GM23248 (cell line): ENCODE measurements at places on chromosomes 16 and 17. TPM values are rescaled to one million over a fixed set of nuclear protein-coding genes. Genes with fewer than 3 reads are reported as not detected.
A peak's percentile ranks its signal among the peaks of the same experiment; 100 is the strongest.

The OTOP2 gene
- total RNA-seq = not detected in 2 replicates

The C16orf96 gene
- not detected in 2 replicates for total RNA-seq

The CSNK2A2 gene
- total RNA-seq = 13.2 and 16.6 TPM in 2 replicates

The SLC12A3 gene
- not detected in 2 replicates for total RNA-seq

The TMEM88 gene
- total RNA-seq = not detected in 2 replicates

The C1QTNF8 gene
- total RNA-seq = not detected in 2 replicates

- no peak for DNase-seq
- H3K27me3 ChIP-seq = no peaks in the 10 kb centered on the region
- peaks cover 18% of the 10 kb centered on the region for H3K4me1 ChIP-seq
- no peak overlapping the region for H3K27ac ChIP-seq
- no peaks in the 10 kb centered on the region for H3K36me3 ChIP-seq
These were observed 21.1 kb downstream of the FOXN1 start for GRCh38 chr17:28527181-28527681.

GRCh38 chr17:29582772-29583171, 6.7 kb downstream of the GIT1 start:
- H3K27ac ChIP-seq = no peak overlapping the region
- H3K27me3 ChIP-seq = no peaks in the 10 kb centered on the region
- no peaks in the 10 kb centered on the region; the same call in 1 of the 2 replicates for H3K36me3 ChIP-seq
- no peak for DNase-seq
- H3K4me3 ChIP-seq = no peak overlapping the region
- peaks cover 9% of the 10 kb centered on the region for H3K4me1 ChIP-seq

DNA sequence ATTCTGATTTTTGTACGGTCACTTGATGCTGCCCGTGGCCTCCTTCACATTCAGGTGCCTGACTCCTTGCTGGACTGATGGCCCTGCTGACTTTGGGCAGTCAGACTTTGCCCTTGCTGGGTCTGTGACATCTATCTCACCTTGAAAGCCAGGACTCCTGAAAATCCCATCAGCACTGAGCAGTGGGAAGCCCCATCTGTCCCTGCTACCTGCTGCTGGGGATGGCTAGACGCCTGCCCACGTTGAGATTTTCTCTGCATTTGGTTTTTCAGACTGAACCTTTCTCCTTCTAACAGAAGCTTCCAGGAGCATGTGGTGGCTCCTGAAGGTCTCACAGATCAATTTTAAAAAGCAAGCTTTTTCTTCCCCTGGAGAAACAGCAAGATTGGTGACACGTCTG, 10.2 kb upstream of the ZNF18 start:
- no peak for DNase-seq
- no peak overlapping the region for H3K27ac ChIP-seq
- H3K36me3 ChIP-seq = no peaks in the 10 kb centered on the region
- H3K27me3 ChIP-seq = no peaks in the 10 kb centered on the region
- no peak overlapping the region for H3K4me3 ChIP-seq
- H3K4me1 ChIP-seq = no peaks in the 10 kb centered on the region

GRCh38 chr17:27631897-27632725, 1.1 kb downstream of the LGALS9 start:
- H3K4me1 ChIP-seq = peaks cover 17% of the 10 kb centered on the region
- no peaks in the 10 kb centered on the region for H3K27me3 ChIP-seq
- DNase-seq = no peak

GRCh38 chr16:27426423-27427408, 24.7 kb downstream of the IL21R start:
- H3K27ac ChIP-seq = peak overlapping the region; percentile 49
- H3K27me3 ChIP-seq = no peaks in the 10 kb centered on the region
- peaks cover under 1% of the 10 kb centered on the region; the same call in 1 of the 2 replicates for H3K4me1 ChIP-seq
- no peak overlapping the region for H3K4me3 ChIP-seq
- peak; percentile 94 for DNase-seq
- no peaks in the 10 kb centered on the region for H3K36me3 ChIP-seq

DNA sequence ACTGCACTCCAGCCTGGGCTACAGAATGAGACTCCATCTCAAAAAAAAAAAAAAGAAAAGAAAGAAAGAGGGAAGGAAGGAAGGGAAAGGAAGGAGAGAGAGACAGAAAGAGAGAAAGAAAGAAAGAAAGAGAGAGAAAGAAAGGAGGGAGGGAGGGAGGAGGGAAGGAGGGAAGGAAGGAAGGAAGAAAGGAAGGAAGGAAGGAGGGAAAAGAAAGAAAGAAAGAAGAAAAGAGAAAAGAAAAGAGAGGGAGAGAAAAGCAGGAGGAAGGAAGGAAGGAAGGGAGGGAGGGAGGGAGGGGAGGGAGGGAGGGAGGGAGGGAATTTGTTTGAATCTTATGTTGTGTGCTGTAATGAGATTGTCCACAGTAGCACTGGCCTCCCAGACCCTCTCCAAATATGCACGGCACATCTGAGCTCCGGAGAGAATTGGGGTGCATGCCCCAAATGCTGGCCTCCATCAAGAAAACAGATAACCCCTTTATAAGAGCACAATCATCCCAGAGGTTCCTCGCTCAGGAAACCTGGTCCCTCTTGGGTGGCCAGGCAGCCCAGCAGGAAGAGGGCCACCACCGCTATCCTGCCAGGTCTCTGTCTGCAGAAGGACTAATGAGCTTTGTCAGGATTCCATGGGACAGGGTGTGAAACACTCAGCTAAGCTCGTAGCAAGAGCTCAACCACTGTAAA, 8.8 kb upstream of the EIF1 start:
- peak overlapping the region; percentile 87 for H3K27ac ChIP-seq
- no peak for DNase-seq
- H3K4me1 ChIP-seq = peaks cover 16% of the 10 kb centered on the region
- H3K36me3 ChIP-seq = no peaks in the 10 kb centered on the region
- H3K27me3 ChIP-seq = no peaks in the 10 kb centered on the region

GRCh38 chr16:6335072-6335471, 997.6 kb upstream of the RBFOX1 start:
- peak; percentile 3 for DNase-seq
- no peak overlapping the region for H3K27ac ChIP-seq
- H3K36me3 ChIP-seq = no peaks in the 10 kb centered on the region
- H3K4me1 ChIP-seq = no peaks in the 10 kb centered on the region
- H3K27me3 ChIP-seq = no peaks in the 10 kb centered on the region
- H3K4me3 ChIP-seq = no peak overlapping the region

- no peak for DNase-seq
- no peaks in the 10 kb centered on the region for H3K36me3 ChIP-seq
- no peak overlapping the region for H3K4me3 ChIP-seq
- 0 out of 2 replicates have a peak, but pooled peaks cover 2% of the 10 kb centered on the region for H3K4me1 ChIP-seq
- H3K27me3 ChIP-seq = no peaks in the 10 kb centered on the region
- no peak overlapping the region for H3K27ac ChIP-seq
These were observed 10.6 kb downstream of the KSR1 start for GRCh38 chr17:27466743-27467375.

- DNase-seq = no peak
- no peak overlapping the region for H3K4me3 ChIP-seq
- H3K36me3 ChIP-seq = no peaks in the 10 kb centered on the region
- H3K27me3 ChIP-seq = no peaks in the 10 kb centered on the region
These were observed 109.6 kb downstream of the CLEC16A start for GRCh38 chr16:11053916-11054460.

GRCh38 chr16:31875112-31875803, 1.7 kb downstream of the ZNF267 start:
- H3K4me3 ChIP-seq = peak overlapping the region; percentile 94
- H3K36me3 ChIP-seq = no peaks in the 10 kb centered on the region
- peaks cover 34% of the 10 kb centered on the region for H3K4me1 ChIP-seq
- peak overlapping the region; percentile 94 for H3K27ac ChIP-seq
- peak; percentile 83 for DNase-seq
- H3K27me3 ChIP-seq = no peaks in the 10 kb centered on the region

GRCh38 chr17:64041912-64042311, 21.5 kb upstream of the ICAM2 start:
- no peaks in the 10 kb centered on the region; the same call in 1 of the 2 replicates for H3K36me3 ChIP-seq
- no peak for DNase-seq
- no peak overlapping the region for H3K27ac ChIP-seq
- H3K4me3 ChIP-seq = no peak overlapping the region

DNA sequence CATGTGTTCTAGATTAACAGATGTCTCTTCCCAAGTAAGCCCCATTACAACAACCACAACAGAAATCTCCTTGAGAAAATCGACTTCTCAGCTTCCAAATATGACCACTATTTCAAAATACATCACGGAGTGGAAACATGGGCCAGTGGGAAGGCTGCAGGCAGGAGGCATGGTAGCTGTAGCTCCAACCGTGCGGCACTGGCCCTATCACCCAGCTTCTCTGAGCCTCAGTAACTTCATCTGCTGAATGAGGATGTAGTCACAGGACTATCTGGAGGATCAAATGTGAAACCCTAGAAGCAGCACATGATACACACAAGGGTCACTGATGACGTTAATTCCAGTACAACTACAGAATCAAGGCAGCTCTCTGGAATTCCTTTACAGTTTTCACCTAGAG, 112.2 kb downstream of the VPS53 start:
- H3K4me3 ChIP-seq = no peak overlapping the region
- no peaks in the 10 kb centered on the region for H3K27me3 ChIP-seq
- peak overlapping the region; percentile 29; the same call in 1 of the 2 replicates for H3K27ac ChIP-seq

GRCh38 chr17:69246726-69247375, 18.2 kb upstream of the ABCA10 start:
- no peaks in the 10 kb centered on the region for H3K4me1 ChIP-seq
- H3K4me3 ChIP-seq = no peak overlapping the region
- DNase-seq = peak; percentile 69

GRCh38 chr16:11390573-11391495, 45.6 kb downstream of the RMI2 start:
- no peak for DNase-seq
- no peaks in the 10 kb centered on the region for H3K4me1 ChIP-seq
- H3K36me3 ChIP-seq = no peaks in the 10 kb centered on the region
- no peak overlapping the region for H3K4me3 ChIP-seq
- no peaks in the 10 kb centered on the region for H3K27me3 ChIP-seq

- H3K36me3 ChIP-seq = no peaks in the 10 kb centered on the region
- peak; percentile 87 for DNase-seq
- peak overlapping the region; percentile 50 for H3K27ac ChIP-seq
- peaks cover 14% of the 10 kb centered on the region for H3K4me1 ChIP-seq
- no peak overlapping the region for H3K4me3 ChIP-seq
These were observed 88.5 kb downstream of the ANKRD11 start for GRCh38 chr16:89401641-89402445.

DNA sequence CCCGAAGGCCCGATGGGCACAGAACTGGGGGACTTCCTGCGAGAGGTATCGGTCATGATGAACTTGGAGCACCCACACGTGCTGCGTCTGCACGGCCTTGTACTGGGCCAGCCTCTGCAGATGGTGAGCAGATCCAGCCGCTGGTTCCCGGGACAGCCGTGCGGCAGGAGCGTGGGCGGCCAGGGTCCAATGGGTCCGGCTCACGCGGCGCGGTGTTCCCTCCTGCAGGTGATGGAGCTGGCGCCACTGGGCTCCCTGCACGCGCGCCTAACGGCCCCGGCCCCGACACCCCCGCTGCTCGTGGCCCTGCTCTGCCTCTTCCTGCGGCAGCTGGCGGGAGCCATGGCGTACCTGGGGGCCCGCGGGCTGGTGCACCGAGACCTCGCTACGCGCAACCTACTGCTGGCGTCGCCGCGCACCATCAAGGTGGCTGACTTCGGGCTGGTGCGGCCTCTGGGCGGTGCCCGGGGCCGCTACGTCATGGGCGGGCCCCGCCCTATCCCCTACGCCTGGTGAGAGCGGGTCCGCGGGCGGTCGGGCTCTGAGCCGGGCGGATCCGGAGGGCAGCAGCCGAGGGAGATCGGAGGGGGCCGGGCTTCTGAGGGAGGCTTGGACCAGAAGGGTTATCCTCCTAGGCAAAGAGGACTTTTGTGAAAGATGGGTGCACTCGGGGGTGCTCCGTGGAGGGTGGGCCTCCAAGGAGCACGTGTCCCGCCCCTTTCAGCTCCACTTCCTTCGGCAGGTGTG, 3.0 kb downstream of the TNK1 start:
- H3K27me3 ChIP-seq = no peaks in the 10 kb centered on the region
- H3K36me3 ChIP-seq = peaks cover 4% of the 10 kb centered on the region; the same call in 1 of the 2 replicates
- no peak overlapping the region for H3K27ac ChIP-seq
- no peak overlapping the region for H3K4me3 ChIP-seq
- peaks cover 6% of the 10 kb centered on the region for H3K4me1 ChIP-seq

GRCh38 chr17:69061721-69062556, 1.2 kb upstream of the ABCA9 start:
- H3K27ac ChIP-seq = 0 out of 2 replicates have a peak overlapping the region, but pooled peaks have one; percentile 55
- H3K36me3 ChIP-seq = no peaks in the 10 kb centered on the region
- peaks cover 27% of the 10 kb centered on the region for H3K4me1 ChIP-seq
- H3K4me3 ChIP-seq = no peak overlapping the region
- DNase-seq = peak; percentile 18

DNA sequence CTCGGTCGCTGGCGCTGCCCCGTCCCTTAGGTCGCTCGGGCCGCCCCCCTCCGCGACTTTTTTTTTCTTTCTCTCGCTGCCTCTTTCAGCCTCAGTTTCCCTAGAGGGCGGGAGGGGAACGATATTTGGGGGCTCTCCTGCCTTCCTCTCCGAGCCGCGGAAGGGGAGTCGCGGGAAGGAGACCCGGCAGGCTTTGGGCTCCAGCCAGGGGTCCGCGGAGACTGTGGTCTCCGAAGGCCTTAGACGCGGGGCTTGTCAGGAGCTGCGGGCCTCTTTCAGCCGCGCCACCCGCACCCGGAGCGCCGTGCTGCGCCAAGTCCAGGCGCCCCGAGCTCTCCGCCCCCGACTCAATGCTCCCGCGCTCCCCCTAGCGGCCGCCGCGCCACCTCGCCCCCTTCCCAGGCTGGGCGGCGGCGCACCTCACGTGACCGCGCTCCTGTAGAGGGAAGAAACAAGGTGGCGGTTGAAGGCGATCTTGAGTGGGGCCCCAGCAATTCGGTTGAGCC, at the start of gene LRRC37B:
Gene LRRC37B, plus strand, starts transcription at position 427 of the 506 bp plus-strand sequence. CDS start 14,010 bp downstream, outside the sequence.
- H3K4me1 ChIP-seq = no peaks in the 10 kb centered on the region; the same call in 1 of the 2 replicates
- DNase-seq = peak; percentile 88
- no peaks in the 10 kb centered on the region for H3K36me3 ChIP-seq
- H3K27me3 ChIP-seq = no peaks in the 10 kb centered on the region
- peak within 1 kb of the TSS; percentile 29; the same call in 1 of the 2 replicates for H3K27ac ChIP-seq
- peak within 1 kb of the TSS; percentile 82 for H3K4me3 ChIP-seq

GRCh38 chr17:37405955-37406634, 541 bp downstream of the ACACA start:
- H3K4me3 ChIP-seq = peak overlapping the region; percentile 95
- DNase-seq = peak; percentile 32
- H3K4me1 ChIP-seq = peaks cover 18% of the 10 kb centered on the region
- no peaks in the 10 kb centered on the region for H3K27me3 ChIP-seq

DNA sequence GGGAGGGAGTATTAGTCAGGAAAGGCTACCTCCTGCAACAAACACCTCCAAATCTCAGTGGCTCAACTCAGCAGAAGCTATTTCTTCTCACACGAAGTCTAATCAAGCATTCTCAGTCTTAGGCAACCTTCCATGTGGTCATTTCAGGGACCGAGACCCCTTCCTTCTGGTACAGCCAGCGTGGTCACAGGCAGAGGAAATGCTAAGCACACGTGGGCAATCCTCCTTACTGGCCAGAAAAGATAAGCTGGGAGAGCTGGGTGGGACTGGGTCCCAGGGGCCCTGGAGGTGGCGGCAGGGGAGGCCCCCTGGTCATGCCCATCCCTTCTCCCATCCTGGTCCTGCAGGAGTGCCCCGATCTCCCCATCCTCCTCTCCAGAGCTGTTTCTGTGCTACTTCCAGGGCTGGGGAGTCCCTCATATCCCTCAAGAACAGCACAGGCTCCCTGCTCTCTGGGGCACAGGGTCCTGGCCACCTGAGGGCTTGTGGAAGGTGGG, 5.7 kb upstream of the CX3CL1 start:
- H3K36me3 ChIP-seq = no peaks in the 10 kb centered on the region
- H3K27ac ChIP-seq = no peak overlapping the region
- DNase-seq = no peak
- H3K27me3 ChIP-seq = peaks cover 33% of the 10 kb centered on the region

GRCh38 chr16:54397190-54397835, 110.7 kb upstream of the IRX3 start:
- no peak overlapping the region for H3K27ac ChIP-seq
- peak; percentile 12 for DNase-seq
- H3K36me3 ChIP-seq = no peaks in the 10 kb centered on the region
- no peaks in the 10 kb centered on the region for H3K27me3 ChIP-seq
- H3K4me1 ChIP-seq = peaks cover 10% of the 10 kb centered on the region
- no peak overlapping the region for H3K4me3 ChIP-seq
